ENCODE measurements at places on chromosomes 5 and 9.

GRCh38 chr5:81825237-81825636 lies 74.3 kb upstream of the SSBP2 start:
- peak; percentile 86 for DNase-seq

DNA sequence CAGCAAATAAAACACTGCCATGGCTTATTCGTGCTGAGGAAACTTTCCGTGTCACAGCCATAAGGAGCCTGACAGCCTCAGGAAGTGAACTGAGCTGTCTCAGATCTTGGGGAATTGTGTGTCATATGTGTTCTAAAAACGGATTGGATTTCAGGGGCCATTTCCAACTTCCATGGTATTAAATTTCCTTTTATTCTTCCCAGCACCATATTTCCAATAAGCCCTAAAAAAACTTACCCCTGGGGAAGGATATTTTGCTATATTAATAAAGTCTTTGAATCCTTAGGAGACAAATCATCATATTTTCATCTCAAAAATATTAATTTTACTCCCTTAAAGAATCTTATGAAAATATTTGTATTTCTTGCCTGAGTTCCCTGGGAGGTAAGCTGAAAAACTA lies 93.9 kb downstream of the LHFPL2 start:
- DNase-seq: no peak

DNA sequence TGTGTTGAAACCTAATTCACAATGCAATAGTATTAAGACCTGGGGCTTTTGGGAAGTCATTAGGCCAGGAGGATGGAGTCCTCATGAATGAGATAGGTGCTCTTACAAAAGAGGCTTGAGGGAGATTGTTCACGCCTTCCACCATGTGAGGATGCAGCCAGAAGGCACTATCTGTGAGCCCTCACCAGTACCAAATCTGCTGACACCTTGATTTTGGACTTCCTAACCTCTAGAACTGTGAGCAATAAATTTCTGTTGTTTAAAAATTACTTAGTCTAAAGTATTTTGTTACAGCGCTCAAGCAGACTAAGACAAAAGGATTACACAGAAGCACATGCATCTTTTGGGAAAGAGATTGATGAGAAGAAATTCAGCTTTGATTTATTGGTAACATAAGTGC lies 232.9 kb upstream of the NR4A3 start:
- DNase-seq: no peak

DNA sequence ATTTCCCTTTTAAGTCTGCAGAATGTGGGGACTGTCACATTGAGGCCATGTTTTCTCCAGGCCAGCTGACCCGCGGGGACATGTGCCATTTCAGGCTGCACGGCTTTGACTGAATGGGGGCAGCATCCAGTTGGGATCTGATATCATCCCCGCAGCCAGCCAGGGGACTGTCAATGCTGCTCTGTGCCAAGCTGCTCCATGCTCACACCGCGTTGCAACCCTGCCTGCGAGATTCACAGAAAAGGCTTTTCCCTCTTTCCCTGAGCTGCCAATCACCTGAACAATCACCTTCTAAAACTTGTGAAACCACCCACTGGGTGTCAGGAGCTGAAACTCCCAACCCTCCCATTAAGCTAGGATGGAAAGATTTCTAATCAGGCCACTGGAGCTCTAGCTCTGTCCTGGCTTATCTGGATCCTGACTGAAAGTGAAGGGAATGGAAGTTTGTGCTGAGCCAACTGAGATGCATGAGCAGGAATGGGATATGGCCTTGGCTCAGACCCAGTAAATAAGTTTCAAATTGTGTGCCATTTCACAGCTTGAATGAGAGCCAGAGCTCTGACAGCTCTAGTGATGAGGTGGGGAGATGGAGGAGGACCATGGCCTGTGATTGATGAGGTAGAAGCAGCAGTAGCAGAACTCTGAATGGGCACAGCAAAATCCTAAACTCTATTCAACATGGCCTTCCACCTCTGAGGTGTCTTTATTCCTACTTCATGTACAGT lies 34.5 kb upstream of the ZNF366 start:
- no peak for DNase-seq

GRCh38 chr5:1050423-1051365 lies 42.1 kb downstream of the NKD2 start:
- DNase-seq: no peak

- no peak for DNase-seq
Measured at GRCh38 chr9:73611032-73611431, 459.4 kb downstream of the ANXA1 start.

Data from skeletal muscle cell (primary cell).